ENCODE measurements at places on chromosomes 12 and 14.

DNA sequence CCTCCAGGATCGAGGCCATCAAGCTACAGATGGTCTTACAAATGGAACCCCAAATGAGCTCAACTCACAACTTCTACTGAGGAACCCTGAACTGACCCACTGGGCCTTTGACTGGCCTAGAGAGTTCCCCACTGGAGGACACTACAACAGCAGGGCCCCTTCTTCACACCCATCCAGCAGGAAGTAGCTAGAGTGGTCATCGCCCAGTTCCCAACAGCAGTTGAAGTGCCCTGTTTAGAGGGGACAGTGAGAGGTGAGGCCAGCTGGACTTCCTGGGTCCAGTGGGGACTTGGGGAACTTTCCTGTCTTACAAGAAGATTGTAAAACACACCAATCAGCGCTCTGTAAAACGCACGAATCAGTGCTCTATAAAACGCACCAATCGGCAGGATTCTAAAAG is 247.9 kb upstream of the BTG1 start:
- no peak for DNase-seq

GRCh38 chr14:88016768-88017167 is 11.8 kb downstream of the GPR65 start:
- DNase-seq: no peak

DNA sequence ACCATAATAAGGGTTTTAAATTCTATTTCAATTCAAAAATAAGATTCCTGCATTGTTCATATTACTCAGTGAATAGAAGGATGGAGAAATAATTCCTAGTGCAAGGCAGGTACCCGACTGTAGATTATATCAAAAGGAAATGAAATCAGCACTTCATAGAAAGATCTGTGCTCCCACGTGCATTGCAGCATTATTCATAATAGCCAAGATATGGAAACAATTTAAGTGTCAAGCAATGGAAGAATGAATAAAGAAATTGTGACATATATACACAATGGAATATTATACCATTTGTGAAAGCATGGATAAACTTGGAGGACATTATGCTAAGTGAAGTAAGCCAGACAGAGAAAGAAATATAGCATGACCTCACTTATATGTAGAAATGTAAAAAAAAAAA is 53.8 kb downstream of the SLC6A15 start:
- DNase-seq: no peak

DNA sequence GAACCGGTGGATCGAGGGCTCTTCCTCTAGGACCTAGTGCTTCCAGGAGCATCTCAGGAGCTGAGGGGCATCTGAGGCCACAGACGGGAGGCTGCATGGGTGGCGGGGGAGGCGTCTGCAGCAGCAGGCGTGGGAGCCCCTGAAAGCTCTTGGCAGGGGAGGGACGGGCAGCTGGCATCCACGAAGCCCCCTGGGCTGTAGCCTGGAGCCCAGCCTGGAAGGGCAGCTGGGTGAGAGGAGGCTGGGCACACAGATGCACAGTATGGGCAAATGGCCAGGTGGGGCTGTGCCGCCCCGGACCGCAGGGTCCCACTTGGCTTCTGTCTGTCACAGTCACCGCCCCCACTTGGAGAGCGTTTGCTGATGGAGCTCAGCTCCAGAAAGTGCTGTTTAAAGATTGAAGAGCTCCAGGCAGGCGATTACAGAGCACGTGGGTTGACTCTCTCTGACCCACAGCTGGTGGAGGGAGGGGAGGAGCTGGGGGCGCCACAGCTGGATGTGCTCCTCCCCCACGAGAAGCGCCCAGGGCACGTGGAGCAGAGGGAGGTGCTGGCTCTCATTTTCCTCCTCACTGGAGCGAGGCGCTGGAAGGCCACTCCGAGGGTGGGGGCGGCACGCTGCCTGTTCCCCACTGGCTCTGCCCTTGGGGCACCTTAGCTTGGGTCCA is 155.0 kb upstream of the C14orf180 start:
- no peak for DNase-seq

- DNase-seq: no peak
Measured at GRCh38 chr12:2557597-2557996, 237.2 kb upstream of the FKBP4 start.

DNA sequence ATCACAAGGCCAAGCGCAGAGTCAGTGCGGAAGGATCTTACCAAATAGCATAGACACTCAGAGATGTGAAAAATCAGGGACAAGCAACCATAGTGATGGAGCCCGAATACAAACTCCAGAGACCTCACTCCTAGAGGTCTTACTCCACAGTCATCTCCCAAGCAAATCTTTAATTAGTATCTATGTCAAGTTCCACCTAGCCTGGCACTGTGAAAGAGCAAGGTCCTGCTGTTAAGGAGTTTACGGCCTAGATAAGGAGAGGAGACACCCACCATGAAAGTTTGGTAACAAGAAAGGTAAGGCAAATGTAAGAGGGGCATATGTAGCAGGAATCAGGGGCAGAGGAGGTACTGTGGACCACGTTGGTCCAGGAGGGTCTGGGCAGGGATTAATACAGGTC is 7.4 kb upstream of the PLEKHG6 start:
- no peak for DNase-seq

- DNase-seq: no peak
Measured at GRCh38 chr14:69772082-69773017, 5.4 kb downstream of the SRSF5 start.

DNA sequence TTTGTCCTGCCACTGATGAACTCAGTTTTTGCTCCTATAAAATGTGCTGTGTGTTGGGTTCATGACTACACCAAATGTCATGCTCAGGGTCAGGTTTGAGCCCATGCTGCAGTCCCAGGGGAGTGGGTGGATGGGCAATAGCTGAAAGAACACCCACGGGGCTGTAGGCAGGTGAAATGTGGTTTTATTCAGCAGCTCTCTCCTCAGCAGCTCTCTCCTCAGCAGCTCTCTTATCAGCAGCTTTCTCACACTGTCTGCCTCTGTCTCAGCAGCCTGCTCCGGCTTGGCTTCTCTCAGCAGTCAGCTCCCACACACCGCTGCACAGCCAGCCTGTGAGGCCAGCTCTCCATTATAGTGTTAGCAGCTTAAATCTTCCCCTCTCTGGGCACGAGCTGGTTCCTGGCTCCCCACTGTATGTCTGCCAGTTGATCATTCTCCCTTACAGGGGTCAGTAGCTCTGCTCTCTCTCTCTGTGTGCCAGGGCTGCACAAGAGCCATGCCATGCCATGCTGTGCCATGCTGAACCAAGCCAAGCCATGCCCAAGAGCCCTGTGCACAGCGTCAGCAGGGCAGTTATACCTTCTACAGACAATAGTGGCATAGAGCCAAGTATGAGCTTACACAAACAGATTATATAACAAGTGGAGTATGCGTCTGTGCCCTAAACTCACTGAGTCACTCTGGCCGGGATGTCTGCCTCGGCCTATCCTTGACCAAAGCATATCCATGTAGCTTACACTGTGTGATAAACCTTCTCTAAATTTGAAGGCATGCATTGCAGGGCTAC is 303.3 kb upstream of the TMPO start:
- DNase-seq: no peak

DNA sequence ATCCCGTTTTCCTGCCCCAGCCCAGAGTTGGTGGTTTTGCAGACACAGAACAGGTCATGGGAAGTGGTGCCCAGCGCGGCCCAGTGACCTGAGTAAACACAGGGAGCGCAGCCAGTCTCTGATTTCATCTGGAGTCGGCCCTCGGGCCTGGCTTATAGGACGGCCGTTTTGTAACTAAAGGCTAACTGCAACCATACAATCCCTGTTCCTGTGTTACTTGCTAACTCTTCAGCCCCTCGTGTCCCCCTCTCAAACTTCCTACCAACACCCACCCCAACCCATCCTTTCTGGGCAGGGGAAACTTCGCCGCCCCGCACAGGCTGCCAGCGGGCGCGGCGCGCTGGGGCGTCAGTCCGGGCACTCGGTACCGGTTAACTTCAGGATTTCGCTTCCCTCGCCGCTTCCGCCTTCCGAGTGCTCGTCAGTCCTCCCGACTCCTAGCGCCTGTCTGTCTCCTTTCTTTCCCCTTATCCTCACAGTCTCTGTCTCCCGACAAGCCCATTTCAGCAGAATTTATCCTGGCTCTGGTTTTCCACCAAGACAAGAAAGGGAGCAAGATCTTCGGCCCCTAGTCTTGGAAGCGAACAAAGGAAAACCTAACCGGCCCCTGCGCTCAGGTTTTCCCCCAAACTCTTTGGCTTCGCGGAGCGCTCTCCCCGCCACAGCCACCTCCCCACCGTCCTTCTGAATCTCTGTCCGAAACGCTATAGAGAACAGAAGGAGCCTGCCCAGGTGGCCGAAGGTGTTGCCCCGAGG is 2.0 kb downstream of the SIX1 start:
- no peak for DNase-seq

- no peak for DNase-seq
Measured at GRCh38 chr14:20485900-20486299, 16.7 kb downstream of the PNP start.

DNA sequence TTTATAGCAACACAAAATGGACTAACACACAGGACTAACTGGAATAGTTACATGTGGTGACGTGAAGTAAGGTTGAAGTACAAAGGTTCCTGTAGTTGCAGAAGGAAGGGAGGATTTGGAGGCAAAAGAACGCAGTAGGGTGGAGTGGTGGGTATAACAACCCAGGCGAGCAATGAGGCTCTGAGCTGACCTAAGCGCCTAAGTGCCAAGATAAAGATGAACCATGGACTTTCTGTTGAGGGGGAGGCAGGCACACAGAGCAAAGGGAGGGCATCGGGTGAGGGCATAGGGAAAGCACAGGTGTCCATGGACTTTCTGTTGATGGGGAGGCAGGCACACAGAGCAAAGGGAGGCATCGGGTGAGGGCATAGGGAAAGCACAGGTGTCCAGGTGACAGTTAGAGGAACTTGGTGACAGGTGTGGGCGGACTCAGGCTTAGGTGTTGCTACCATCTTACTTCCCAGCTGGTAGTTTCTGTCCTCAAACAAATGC is 15.2 kb downstream of the SCNN1A start:
- no peak for DNase-seq

DNA sequence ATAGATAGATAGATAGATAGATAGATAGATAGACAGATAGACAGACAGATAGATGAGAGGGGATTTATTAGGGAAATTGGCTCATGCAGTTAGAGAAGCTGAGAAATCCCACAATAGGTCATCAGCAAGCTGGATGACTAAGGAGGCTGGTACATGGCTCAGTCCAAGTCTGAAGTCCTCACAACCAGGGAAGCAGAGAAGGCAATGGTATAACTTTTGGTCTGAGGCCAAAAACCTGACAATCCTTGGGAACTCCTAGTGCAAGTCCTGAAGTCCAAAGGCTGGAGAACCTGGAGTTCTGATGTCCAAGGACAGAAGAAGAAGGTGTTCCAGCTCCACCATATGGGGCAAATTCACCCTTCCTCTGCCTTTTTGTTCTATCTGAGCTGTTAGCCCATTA is 517.6 kb upstream of the ATP2B1 start:
- no peak for DNase-seq

DNA sequence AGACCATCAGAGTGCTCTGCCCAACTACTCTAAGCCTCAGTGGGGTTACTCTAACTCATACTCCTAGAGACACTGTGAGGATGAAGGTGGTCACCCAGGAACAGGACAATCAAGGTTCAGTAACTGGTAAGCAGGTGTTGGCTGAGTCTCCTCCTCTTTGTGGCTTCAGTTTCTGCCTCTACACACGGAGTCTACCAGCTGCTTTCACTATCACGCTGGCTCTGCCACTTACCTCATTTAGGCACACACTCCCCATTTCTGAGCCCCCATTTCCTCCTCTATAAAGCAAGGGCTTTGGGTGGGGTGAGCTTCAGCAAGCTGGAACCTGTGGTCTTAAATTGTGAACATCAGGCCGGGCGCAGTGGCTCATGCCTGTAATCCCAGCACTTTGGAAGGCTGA is 7.3 kb upstream of the TCHP start:
- DNase-seq: no peak

All from activated T-helper 1 cell treated with Interleukin-2 at 50 U/mL for 16 hours (primary cell).